HuH-7.5 (cell line): ENCODE measurements at places on chromosomes 1 and 21.

DNA sequence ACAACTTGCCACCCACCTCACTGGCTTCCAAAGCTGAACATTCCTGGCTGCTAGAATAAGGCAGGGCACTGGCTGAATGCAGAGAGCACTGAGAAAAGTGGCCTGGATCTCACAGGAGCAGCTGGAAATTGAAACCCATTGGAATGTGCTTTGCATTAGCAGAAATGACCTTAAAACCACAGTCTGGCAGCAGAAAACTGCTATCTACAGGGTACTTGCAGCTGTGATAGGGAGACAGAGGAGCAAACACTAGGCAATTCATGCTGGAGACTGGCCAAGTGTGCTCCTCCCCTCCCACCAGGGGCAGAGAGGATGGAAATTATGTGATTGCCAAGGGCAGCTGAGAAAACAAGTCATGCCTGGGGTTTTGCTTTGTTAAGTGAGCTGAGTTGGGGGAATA lies 47.2 kb downstream of the HSD3B1 start:
- no peak for DNase-seq

GRCh38 chr1:202588503-202589189 lies 121.6 kb downstream of the SYT2 start:
- DNase-seq: no peak

DNA sequence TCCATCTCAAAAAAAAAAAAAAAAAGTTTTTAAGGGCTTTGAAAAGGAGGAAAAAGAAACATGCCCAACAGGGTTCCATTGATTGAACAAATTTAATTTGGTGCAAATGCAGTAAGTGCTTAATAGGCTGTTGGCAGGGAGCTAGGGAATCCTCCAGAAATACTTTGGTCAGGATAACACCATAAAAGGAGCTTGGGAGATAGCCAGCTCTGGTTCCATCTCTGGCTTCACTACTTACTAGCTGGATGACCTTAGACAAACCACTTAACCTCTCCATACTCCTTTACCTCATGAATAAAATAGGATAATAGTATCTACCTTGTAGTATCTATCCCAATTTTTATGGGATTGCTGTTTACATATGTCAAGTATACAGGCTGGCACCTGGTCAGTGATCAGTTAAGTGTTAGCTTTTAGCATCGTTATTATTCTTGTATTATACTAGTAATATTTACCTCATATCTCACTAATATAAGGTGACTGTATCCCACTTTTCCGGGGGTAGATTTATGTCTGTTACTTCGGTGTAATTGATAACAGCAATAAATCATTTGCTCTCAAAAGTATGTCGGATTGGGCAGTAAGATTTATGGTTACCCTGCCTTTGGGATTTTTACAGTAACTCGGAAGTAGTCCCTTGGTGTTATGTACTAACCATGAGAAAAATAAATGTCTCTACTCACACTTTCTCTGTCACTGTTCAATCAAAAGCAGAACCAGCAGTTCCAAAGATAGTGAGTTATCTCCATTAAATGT lies 36.4 kb downstream of the BTG3 start:
- no peak for DNase-seq

GRCh38 chr1:4700801-4701200 lies 46.4 kb downstream of the AJAP1 start:
- DNase-seq: no peak

DNA sequence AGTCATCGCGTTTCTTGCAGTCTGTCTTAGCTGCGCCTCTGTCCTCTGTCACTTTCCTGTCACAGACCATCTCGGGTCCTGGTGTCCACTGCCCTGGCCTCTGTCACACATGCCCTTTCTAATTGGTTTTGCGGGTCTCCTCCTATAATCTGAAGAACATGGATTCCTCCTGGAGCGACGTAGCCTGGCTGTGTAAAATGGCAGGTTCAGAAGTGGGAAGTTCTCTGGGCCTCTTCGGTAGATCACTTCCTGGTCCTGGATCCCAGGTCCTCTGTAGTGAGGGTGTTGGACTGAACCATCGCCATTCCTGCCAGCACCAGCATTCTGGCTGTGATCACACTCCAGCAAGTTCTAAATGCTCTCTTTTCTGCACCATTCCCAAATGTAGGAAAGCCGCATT lies 857 bp downstream of the FAM3B start:
- no peak for DNase-seq

DNA sequence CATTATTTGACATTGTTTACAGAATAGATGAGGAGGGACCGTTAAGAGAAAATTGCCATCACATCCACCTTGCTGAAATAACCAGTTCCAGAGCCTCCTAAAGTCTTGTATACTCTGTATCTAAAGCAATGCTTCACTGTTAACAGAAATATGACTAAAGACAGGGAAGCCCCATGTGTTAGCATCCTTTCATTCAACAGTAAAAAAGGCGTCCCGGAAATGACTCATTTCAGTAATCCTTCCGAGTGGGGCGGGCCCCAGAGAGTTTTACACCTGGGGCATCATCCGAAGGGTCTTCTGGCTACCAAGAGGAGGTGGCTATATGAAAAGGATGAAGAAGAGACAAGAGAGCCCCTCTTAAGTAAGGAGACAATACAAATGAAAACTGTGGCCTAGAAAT lies 227.2 kb downstream of the SLC45A1 start:
- no peak for DNase-seq

DNA sequence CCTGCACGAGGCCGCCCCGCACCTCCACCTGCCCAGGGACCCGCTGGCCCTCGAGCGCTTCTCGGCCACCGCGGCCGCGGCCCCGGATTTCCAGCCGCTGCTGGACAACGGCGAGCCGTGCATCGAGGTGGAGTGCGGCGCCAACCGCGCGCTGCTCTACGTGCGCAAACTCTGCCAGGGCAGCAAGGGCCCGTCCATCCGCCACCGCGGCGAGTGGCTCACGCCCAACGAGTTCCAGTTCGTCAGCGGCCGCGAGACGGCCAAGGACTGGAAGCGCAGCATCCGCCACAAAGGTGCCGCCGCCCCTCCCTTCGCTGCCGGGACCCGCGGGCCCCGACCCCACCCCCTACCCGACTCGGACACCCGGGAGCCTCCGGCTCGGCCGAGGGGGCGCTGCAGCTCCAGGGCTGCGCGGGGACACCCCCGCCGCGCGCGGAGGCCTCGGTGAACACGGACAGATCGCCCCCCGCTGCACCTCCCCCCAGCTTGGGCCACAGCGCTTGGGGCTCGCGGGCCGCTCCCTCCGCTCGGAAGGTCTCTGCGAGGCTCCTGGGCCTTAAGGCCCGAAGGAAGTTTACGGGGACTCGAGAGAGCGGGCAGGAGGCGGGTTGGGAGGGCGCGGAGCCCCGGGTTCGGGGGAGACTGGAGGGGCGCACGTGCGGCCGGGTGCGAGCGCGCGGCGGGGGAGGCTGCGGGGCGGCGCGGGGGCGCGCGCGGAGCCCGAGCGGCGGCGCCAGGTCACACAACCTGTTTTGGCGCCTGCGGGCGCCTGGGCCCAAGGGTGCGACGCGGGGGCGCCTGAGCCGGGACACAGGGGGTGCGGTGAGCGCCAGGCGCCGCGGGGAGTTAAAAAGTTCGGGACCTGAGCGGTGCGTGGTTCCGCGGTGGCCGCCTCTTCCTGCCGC lies 1.2 kb downstream of the SAMD11 start:
- DNase-seq: peak; percentile 72

DNA sequence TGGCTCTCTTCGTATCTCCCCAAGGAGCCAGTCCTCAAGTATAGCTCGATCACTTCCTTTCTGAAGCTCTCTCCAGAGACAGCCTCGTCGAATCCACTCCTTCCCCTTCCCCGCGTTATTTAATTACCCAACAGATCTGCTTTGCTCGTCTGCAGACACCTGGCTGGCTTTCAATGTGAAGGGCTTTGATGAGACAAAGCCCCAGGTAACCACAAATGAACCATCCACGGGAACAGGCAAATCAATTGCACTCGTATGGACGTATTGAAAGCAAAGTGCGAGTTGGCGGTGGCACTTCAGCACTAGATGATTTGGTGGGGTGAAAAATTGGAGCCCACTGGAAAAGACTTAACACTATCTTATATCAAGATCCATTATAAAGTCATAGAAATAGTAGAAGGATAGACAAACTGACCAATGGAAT lies 364 bp upstream of the BCAR3 start:
- no peak for DNase-seq

GRCh38 chr1:197439708-197440280 lies 171.7 kb downstream of the CRB1 start:
- DNase-seq: no peak

DNA sequence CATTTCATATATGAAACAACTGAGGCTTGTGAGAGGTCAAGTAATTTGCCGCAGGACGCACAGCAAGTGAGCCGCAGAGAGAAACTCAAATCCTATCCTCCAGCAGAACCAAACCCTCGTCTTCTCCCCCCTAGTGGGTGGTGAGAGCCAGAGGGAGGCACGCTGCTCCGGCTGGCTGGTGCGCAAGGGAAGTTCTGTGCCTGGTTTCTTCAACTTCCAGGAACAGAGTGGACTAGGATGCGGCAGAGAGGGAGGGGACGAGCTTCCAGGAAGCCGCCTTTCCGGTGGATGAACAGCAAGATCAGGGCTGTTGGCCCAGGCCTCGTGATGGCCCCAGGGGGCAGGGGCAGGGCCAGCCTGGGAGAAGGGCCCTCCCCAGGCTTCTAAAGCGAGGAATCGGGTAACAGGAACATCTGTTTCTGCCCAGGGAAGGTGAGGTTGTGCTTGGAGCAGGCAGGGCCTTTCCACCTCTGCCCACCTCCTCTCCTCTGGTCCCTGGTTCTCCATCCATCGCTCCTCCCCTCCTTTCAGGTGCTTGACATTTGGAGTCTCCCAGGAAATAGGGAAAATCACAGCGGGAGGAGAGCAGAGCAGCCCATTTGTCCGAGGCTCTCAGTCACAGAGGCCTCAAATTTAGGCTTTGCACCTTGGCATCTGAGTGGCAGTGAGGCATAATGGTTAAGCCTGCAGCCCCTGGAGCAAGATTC lies 16.8 kb upstream of the PDIK1L start:
- no peak for DNase-seq

GRCh38 chr1:158055854-158056253 lies 62.4 kb downstream of the KIRREL1 start:
- no peak for DNase-seq

DNA sequence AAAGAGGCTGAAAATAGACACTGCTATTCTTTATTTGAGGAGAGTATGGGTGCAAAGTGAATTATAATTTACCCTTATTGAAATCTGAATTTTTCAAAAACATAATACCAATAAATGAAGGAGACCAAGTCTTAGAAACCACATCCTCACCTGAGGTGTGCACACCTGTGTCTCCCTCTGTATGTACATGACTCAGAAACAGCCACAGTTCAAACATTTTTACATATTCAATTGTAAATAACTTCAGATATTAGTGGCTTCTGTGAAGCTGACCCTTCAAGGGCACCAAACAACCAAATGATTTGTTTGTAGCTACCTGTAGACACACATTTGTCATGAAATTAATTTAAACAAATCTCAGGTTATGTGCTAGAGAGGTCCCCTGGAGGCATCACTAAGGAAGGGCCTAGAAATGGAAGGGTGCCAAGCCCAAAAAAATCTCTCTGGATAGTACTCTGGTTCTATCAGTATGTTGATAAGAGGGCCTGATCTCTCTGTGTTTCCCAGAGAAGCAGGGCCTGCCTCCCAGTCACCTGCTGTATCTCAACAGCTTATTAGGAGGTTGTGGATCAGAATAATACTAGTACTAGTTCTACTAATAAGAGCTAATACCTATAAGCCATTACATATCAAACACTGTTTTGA lies 28.1 kb downstream of the ERI3 start:
- DNase-seq: no peak

GRCh38 chr1:215416497-215416896 lies 150.6 kb upstream of the KCTD3 start:
- DNase-seq: no peak

GRCh38 chr1:110542725-110543124 lies 23.8 kb upstream of the KCNA10 start:
- peak; percentile 32 for DNase-seq

GRCh38 chr1:236119943-236120484 lies 22.3 kb upstream of the GPR137B start:
- DNase-seq: no peak

- DNase-seq: no peak
Measured at GRCh38 chr1:213452501-213452900, 401.5 kb downstream of the RPS6KC1 start.
